ENCODE measurements at places on chromosomes 6 and 20. TPM values are rescaled to one million over a fixed set of nuclear protein-coding genes. Genes with fewer than 3 reads are reported as not detected.

DNA sequence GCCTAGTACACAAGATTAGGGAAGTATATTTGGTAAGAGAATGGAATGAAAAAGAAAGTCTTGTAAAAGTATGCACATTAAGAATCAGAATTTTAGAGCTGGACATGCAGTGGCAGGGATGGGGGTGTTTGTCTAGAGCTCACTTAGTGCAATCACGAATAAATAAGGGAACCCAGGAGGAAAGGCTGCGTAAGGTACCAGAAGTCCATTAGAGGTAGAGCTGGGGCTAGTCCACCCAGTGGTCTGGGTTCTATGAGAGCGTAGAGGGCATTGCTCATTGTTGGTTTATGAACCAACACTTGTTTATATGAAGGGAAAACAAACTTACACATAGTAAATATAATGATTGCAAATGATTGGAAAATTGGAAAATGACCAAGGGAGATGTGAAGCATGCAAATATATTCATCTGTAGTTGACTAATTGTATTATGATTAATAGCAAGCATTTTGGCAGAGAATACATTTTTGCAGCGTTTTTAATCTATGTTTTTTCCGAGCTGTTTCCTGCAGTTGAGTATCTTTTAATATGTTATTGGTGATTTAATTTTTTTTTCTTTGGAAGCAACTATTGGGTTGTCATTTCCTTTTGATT is 3.2 kb downstream of the CDC40 start:
- DNase-seq = no peak

DNA sequence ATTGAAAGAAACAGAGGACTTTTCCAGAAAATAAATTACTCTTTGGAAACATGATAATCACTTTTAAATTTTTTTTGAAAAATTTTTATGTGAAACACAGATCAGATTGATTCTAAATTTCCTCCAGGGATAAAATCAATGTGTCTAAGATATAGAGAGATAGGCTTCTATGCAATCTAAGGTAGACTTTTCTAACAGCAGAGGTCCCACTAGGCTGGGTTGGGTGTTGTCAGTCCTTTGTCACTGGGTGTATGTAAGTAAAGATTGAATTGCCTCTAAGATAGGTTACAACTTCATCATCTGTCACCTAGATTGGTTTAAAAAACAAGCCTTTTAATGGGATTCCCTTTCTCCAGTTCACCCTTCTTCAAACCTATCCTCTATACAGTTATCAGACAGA is 449.9 kb downstream of the DHX35 start:
- DNase-seq = no peak

GRCh38 chr6:158758451-158758860 is 60.7 kb downstream of the EZR start:
- no peak for DNase-seq

- DNase-seq = no peak
These were observed 273.0 kb upstream of the TAB2 start for GRCh38 chr6:149044528-149044927.

DNA sequence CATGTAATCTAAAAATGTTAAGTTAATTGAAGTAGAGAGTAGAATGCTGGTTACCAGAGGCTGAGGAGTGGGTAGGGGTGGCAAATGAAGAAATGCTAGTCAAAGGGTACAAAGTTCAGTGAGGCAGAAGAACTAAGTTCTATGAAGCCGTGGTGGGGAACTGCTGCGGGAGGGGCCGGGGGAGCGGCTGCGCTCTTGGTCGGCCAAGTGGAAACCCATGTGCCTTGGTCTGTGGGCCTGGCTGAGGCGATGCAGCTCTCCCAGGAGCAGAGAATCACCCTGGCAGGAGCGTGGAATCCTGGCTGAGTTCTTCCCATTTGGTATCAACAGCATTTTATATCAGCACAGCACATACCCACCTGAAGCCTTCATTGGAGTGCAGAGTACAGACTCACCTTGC is 22.3 kb downstream of the TTLL2 start:
- no peak for DNase-seq

The PRL gene
- not detected for polyA plus RNA-seq

DNA sequence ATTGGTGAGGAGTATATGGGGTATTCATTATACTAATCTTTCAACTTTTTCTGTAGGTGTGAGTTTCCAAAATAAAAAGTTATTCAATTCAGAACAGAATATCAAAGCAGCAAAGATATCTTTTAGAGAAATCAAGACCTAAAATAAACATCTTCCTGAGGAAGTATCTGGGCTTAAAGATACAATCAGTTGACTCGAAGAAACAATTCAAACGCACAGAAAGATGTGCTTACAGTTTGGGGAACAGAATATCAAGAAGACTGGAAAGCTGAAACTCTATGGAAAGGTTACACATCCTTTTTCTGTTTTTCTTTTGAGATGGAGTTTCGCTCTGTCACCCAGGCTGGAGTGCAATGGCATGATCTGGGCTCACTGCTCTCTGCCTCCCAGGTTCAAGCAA is 36.2 kb upstream of the SAYSD1 start:
- no peak for DNase-seq

- DNase-seq = no peak
These were observed 47.6 kb downstream of the BACH2 start for GRCh38 chr6:90249034-90249433.

DNA sequence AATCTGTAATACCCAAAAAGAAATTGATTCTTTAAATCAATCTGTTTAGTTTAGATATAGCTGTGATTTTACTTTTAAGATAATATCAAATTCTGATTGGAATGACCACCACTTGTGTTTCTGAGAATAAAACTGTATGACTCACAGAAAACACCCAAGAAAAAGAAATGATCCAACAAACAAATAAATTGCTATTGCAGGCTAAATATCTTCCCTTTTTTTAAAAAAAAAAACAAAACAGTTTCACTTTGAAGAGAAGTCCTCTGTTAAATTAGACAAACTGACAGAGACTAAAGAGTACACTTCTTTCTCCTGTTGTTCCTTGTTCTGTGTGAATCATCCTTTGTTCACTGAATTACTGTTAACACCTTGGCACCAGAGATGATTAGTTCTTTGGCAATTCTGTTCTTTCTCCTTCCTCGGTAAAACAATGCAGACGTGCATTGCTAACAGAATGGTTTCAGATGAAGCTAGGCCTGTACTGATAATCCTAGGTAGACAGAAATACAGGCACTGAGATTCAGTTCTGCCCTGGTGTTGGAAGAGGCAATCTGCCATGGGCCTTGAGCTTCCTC is 895.2 kb upstream of the CITED2 start:
- no peak for DNase-seq

GRCh38 chr20:48639899-48640298 is 187.9 kb downstream of the PREX1 start:
- no peak for DNase-seq

- no peak for DNase-seq
These were observed 183.4 kb downstream of the ADGRG6 start for GRCh38 chr6:142485256-142485655.

- no peak for DNase-seq
These were observed 55.9 kb downstream of the MAP3K5 start for GRCh38 chr6:136736281-136736960.

The LAMA2 gene
- polyA plus RNA-seq = 6.0 TPM

DNA sequence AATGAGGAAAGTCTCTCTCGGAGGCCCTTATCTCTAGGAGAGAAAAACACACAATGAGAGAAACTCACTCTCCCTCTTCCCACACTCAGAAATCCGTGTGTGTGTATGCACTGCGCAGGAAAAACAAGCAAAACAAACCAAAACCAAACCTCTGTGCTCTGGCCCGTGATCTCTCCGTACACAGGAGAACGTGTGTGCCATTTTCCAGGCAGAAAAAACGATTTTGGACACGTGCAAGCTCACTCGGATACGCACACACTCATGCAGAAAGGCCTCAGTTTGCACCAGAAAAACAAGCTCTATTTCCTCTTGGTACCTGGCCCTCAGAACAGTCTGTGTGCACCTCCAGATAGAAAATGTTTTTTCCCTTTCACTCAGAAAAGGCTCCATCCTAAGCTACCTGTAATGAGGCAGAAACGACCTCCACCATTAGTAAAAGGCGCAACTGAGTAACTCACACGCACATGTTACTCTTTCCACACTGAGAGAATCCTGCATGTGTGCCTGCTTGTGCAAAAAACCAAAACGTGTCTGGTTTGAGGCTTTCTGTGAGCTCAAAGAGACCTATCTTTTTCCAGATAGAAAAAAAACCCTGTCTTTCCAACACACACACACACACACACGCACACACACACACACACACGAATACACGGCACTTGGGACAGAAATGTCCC is 99.2 kb downstream of the EDN3 start:
- DNase-seq = no peak

DNA sequence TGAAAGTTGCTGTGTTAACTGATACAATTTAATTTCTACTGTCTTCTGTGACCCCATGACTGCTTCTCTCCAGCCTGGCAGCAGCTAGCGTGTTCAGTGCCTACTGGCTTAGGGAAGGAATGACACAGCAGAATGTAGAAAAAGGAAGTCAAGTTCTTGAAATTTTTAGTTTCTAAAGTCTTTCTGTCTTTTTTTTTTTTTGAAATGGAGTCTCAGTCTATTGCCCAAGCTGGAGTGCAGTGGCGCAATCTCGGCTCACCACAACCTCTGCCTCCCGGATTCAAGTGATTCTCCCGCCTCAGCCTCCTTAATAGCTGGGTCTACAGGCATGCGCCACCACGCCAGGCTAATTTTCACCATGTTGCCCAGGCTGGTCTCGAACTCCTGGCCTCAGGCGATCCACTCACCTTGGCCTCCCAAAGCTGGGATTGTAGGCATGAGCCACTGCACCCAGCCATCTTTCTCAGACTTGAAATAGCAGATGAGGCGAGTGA is 39.3 kb downstream of the PCNA start:
- DNase-seq = peak; percentile 89

GRCh38 chr20:61178551-61179071 is 73.5 kb upstream of the CDH4 start:
- no peak for DNase-seq

DNA sequence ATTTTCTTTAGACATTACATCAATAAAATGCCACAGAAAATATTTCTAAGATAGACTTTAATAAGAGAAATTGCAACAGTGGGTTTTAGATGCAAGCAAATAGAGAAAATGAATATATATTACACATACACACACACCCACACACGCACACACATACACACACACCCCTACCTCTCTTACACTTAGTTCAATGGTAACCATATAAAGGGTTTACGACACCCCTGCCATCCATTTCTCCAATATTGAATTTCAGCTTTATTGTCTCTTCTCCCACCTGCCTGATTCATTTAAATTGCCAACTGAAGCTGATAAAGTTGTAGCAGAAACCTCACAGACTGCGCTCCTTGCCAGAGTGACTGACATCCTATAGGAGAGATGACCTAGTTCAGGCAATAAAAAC is 154.6 kb downstream of the ADAT2 start:
- no peak for DNase-seq

The FAM50B gene
- 13.6 TPM for polyA plus RNA-seq

GRCh38 chr6:105892577-105893262 is 193.4 kb upstream of the PRDM1 start:
- DNase-seq = no peak

The RBL1 gene
- polyA plus RNA-seq = 1.8 TPM

DNA sequence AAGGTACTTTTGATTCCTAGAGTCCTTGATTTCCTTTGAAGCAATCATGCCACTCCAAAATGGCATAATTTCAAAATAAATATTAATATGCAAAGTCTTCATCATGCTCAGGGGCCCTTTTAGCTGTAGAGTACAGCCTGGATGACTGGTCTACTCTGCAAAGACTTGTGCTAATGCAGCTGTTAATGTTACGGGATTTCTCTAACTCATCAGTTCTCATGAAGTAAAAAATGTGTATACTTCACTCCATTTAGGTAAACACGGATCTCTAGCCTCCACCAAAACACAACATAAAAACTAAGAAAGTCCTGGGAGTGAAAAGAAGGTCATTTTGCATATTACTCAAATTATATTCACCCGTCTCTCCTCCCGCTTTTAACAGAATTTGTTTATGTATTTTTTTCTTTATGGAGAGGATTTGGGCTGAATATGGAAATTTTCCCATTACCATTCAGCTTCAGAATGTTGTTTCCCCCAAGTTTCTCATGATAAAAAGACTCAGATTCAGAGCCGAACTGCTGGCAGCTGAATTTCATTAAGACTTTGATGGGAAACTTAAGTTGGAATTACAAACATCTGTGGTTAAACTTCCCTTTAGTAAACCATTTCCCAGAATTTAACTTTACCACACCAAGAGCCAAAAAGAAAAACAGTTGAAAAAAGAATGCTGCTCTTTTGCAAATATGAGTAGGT is 8.7 kb downstream of the LAMA4 start:
- no peak for DNase-seq

- no peak for DNase-seq
These were observed 280.2 kb downstream of the TAF4 start for GRCh38 chr20:61785567-61785816.

DNA sequence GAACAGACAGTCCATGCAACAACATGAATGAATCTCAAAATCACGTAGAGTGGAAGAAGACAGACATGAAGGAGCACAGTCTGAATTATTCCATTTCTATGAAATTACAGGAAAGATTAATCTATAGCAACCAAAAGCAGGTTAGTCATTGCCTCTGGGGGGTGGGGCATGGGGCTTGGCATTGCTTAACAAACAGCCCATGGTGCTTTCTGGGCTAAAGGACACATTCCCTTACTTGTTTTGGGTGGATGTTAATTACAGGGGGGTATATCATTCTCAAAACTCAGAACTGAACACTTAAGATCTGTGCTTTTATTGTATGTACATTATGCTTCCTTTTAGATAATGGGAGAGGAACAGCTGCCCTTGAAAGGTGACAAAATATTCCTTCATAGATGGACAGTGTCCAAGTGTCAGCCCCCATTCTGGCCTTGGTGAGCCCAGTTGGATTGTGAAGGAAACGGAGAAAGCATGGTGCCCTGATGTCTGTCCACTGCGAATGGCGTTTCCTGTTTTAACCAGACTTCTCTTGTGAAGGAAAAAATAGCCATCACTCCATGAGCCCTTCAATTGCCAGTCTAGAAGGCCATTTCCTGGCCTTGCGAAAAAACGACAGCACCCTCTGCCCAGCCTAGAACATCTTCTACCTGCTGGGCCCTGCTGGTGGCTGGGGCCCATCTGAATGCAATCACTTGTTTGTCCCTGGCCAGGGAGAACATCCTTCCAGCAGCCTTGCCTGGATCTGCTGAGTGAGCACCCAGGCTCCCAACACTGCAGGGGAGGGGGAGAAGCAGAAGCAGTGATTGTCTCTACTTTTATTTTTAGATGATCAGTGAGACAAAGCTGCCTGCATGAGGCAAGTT is 179.7 kb downstream of the BCAS1 start:
- DNase-seq = no peak

- DNase-seq = no peak
These were observed 19.7 kb upstream of the OGFRL1 start for GRCh38 chr6:71268735-71269437.

GRCh38 chr6:132811276-132811675 is 3.1 kb upstream of the RPS12 start:
- DNase-seq = no peak

GRCh38 chr6:99151634-99152346 is 197.7 kb downstream of the FAXC start:
- no peak for DNase-seq

All from aorta (tissue), 5 donors.